ENCODE measurements at places on chromosomes 6 and 20. TPM values are rescaled to one million over a fixed set of nuclear protein-coding genes. Genes with fewer than 3 reads are reported as not detected.

The NKAIN2 gene
- 1.7 TPM for total RNA-seq

The SYCP2 gene
- total RNA-seq, result 6.6 TPM

The DSP gene
- 167 TPM for total RNA-seq

The PHACTR3 gene
- total RNA-seq, result 8.5 TPM

The BPIFB1 gene
- 158 TPM for total RNA-seq

The TMC2 gene
- total RNA-seq, result not detected

The CCN5 gene
- 0.62 TPM for total RNA-seq

The OR2J3 gene
- not detected for total RNA-seq

The HAO1 gene
- not detected for total RNA-seq

The ESR1 gene
- total RNA-seq, result 0.72 TPM

The ALDH8A1 gene
- not detected for total RNA-seq

- peak; percentile 70 for DNase-seq
Observed at GRCh38 chr20:32610472-32611218, 25.5 kb upstream of the NOL4L start.

DNA sequence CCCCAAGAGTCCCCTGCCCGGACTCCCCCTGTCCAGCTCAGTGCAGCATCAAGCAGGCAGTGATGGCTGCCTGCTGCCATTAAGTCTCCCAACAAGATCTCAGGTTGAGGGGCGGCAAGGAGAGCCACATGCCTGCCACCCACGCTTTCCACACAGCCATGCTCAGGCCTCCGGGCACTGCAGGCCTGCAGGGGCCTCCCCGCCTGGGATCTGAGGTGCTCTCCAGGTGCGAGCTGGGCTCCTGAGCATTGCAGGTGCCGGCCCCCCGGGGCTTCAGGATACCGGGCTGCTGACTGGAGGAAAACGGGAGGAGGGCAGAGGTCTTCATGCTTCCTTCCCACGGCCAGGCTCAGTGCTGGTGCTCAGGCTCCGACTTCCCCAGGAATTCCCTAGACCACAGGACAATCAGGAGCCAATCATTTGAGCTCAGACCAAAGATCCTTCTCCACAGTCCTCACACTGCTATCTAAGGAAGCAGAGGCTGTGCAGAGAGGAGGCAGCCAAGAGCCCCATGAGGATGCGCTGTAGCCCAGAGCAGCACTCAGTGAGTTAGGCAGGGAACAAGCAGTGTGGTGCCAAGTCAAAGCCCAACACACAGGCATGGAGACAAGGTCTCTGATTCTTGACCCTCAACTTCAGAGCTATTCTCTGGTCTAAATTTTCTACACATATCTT lies 52.7 kb downstream of the PYGB start:
- DNase-seq, result no peak

DNA sequence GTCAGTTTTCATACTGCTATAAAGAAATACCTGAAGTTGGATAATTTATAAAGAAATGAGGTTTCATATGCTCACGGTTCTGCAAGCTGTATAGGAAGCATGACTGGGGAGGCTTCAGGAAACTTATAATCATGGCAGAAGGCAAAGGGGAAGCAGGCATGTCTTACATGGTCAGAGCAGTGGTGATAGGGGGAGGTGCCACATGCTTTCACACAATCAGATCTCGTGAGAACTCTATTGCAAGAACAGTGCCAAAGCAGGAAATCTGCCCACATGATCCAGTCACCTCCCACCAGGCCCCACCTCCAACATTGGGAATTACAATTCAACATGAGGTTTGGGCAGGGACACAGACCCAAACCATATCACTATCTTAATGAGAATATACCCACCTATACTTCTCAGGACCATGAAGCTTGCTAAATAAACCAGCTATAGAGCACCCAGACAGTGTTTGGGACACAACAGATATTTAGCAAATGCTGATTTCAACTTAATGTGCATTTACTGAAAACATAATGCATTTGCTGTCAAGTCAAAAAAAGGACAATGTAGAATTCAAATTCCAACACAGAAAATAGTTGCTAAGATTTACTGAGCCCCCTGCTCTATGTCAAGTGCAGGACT lies 63.8 kb downstream of the TNFRSF21 start:
- no peak for DNase-seq

- no peak for DNase-seq
Observed at GRCh38 chr20:45497971-45498494, 17.4 kb downstream of the SPINT3 start.

GRCh38 chr6:124355146-124355545 lies 551.5 kb downstream of the NKAIN2 start:
- DNase-seq, result no peak

DNA sequence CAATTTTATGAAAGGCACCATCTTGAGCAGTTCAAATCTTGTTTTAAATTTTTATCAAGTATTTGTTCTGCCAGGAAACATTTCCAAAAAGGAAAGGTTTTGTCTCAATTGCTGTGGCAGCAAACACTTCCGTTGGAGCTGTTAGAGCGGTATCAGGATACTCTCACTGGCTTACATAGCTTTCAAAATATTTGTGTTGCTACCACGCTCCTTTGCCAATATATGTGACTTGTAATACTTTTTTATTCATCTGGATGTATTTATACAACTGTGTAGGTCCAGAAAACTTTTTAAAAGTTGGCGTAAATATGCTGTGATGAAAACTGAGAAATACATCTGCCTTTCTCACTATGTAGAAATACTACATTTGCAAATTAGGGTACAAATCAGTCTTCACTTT lies 37.8 kb upstream of the NHSL1 start:
- peak; percentile 82 for DNase-seq

GRCh38 chr6:158142789-158143188 lies 25.3 kb downstream of the SERAC1 start:
- DNase-seq, result no peak

DNA sequence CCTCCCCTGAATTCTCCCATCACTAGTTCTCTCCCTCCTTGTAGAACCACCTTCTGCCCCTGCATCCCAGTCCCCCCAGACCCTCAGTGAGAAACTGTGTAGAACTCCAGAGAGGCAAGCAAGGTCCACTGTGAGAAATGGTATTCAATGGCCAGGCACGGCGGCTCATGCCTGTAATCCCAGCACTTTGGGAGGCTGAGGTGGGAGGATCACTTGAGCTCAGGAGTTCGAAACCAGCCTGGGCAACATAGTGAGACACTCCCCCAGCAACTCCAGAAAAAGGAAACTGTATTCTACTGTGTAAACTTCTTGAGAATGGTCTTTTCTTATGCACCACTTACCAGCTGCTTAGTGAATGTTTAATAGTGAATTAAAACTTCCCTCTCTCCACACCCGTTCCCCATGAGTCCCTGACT lies 8.2 kb upstream of the CD83 start:
- no peak for DNase-seq

DNA sequence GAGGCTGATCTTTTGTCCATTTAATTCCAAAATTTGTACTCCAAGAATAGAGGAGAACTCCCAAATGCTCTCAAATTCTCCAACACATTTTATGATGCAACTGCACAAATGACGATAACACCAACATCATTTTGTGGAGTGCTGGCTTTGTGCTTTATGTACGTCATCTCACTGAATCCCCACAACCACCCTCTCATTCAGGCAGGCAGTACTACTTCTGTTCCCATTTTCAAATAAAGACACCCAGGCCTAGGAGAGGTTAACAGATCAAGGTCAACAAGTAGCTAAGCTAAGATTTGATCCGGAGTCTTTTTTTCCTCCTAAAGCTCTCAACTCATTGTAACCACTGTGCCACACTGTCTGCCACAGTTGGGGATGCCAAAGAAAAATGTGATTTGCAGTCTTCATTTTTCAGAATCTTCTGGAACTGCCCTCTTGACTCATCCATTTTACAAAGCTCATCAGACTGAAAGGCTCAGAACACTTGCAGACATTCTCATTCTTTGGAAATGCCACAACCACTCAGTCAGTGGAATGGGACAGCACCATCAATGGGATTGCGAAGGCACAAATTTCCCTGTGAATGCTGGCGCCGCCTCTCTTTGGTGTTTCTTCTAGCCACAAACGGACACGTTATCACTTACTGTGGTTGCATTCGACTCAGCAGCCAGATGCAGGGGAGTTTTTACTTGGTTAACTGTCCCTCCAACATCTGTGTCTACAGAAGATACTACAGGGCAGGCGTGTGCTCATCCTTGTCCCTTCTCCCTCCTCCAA lies 184.4 kb downstream of the GJA10 start:
- DNase-seq, result no peak

GRCh38 chr6:14026831-14027539 lies 90.6 kb upstream of the CD83 start:
- DNase-seq, result peak; percentile 68

DNA sequence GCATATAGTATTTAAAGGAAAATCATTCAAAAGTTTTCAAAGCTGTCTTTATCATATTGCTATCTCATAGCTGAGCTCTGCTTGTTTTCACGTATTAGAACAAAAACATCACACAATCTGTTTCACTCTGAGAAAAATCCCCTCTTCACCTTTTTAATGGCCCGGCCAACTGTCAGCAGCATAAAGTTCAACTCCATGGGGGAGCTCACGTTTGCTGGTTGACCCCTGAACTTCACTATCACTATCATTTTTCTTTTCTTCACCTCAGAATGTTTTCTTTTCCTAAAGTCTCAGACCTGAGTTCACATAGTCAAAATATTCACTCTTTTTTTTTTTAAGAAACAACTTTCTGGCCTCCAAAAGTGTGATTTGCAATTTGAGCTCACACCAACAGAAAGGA lies 374.4 kb upstream of the MARCKS start:
- no peak for DNase-seq

DNA sequence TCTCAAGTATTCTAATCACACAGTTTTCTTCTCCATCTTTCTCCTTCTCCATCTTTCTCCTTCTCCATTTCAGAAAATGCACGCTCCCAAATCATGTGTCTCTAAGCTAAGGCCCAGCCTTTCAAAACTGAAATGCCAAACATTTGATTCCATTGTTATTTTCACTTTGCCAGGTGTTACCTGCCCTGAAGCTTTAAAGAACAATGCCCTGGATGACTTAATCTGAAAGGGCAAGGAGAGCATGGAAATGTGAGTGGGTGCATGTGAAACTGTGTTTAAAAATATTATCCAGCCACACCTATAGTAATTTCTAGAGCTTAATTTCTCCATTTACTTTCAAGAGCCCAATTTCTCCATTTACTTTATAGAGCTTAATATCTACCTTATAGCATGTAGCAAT lies 42.4 kb upstream of the GCLC start:
- no peak for DNase-seq

GRCh38 chr20:53859684-53860083 lies 210.7 kb downstream of the BCAS1 start:
- DNase-seq, result peak; percentile 83

- DNase-seq, result no peak
Observed at GRCh38 chr20:34024723-34025351, 31.1 kb downstream of the RALY start.

- DNase-seq, result peak; percentile 59
Observed at GRCh38 chr20:58384821-58385220, 4.2 kb upstream of the VAPB start.

- peak; percentile 48 for DNase-seq
Observed at GRCh38 chr6:113980937-113981554, 10.1 kb upstream of the HDAC2 start.

- DNase-seq, result no peak
Observed at GRCh38 chr6:40796260-40797221, 209.4 kb upstream of the LRFN2 start.

DNA sequence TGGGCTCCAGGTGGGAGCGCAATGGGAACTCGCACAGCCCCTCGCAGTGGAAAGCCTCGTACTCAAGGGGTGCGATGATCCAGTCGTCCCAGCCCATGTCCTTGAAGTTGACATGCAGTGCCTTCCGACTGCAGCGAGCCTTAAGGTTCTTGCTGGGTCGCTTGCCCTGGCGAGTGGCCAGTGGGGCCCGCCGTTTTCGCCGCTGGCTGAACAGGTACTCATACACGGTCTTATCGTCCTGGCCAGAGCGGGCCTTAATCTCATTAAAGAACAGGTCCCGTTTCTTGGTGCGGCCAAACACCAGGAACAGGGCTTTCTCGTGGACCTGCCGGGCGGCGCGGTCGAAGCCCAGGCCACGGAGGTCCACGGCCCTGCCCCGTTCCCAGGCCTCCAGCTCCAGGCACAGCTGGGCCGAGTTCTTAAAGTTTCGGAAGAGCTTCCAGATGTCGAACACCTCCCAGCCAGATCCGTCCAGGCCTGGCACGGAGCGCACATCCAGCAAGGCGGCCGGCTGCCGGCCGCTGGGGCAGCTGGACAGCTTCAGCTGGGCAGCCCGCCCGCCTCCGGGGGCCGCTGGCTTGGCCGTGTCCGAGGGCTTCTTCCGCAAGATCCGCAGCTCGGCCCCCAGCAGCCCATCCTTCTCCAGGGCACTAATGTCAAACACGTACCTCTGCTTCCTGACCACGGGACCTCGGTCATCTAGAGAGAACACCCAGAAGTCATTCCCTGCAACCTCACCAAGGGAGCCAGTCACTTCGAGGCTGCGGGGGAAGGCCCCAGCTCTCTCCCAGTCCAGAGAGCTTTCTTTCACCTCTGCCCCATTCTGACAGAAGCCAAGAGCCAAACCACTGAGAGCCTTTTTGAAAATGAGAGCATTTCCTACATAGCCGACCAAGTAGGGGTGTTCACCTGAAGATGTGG lies 3.7 kb downstream of the GDF5 start:
- DNase-seq, result peak; percentile 37

- DNase-seq, result peak; percentile 86
Observed at GRCh38 chr6:26097268-26097875, 10.1 kb downstream of the HFE start.

GRCh38 chr20:59947376-59947775 lies 7.2 kb downstream of the FAM217B start:
- DNase-seq, result no peak

DNA sequence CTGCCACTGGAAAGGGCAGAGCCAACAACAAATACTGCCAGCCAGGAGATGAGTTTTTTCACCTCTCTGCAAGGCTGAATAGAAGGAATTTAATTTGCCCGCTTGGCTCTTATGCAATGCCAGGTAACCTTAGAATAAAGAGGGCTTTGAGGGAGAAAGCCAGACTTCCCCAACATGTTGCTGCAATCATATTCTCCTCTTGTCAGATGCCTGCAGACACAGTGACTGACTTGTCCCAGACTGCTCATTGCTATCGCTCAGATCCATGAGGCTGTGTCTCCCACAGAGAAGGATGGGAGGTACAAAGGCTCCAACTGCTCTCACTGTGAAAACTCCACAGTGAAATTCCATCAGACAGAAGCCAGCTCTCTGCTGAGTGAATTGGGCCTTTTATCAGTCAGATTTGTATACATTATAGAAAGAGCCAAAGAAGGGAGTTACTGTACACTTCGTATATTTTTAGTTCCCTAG lies 517.0 kb upstream of the ID4 start:
- DNase-seq, result peak; percentile 47
